Peyer's patch (tissue), 4 donors: ENCODE measurements at places on chromosomes 11 and 22.

- H3K36me3 ChIP-seq, result no peaks in the 10 kb centered on the region
- no peak overlapping the region for H3K27ac ChIP-seq
- H3K4me3 ChIP-seq, result no peak overlapping the region
- H3K4me1 ChIP-seq, result no peaks in the 10 kb centered on the region
Measured at GRCh38 chr22:19965771-19966709, 24.4 kb upstream of the TXNRD2 start.

DNA sequence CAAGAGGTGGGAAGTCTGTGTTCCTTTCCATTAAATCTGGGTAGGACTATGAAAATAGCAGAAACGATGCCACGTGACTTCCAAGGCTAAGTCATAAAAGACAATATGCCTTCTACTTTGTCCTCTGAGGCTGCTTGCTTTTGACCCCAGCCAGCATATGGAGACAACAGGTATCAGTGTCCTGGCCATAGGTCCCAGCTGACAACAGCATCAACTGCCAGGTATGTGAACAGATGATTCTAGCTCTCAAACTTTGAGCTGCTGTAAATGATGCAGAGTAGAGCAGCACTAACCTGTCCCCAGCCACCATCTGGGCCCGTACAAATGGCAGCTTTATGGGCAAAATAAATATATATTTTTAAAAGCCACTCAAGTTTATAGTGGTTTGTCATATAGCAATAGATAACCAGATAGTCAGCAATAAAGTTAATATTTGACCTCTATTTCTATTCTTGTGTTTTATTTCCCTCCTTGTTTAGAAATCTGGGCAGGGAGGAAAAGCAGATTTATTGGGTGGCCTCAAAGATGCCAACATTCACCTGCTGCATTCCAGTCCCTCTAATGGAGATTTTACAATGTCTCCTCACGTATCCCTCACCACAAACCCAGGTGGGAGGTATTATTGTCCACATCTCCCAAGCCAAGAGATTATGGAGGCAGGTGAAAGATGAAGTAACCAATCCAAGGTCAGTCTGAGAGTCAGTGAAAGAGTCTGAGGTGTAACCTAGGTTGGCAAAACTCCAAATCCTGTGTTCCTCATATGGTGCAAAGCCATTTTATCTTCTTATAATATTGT lies 209.6 kb upstream of the LARGE1 start:
- no peak overlapping the region for H3K4me3 ChIP-seq
- no peaks in the 10 kb centered on the region for H3K4me1 ChIP-seq
- H3K36me3 ChIP-seq, result no peaks in the 10 kb centered on the region
- peak overlapping the region; percentile 40 for H3K27ac ChIP-seq

DNA sequence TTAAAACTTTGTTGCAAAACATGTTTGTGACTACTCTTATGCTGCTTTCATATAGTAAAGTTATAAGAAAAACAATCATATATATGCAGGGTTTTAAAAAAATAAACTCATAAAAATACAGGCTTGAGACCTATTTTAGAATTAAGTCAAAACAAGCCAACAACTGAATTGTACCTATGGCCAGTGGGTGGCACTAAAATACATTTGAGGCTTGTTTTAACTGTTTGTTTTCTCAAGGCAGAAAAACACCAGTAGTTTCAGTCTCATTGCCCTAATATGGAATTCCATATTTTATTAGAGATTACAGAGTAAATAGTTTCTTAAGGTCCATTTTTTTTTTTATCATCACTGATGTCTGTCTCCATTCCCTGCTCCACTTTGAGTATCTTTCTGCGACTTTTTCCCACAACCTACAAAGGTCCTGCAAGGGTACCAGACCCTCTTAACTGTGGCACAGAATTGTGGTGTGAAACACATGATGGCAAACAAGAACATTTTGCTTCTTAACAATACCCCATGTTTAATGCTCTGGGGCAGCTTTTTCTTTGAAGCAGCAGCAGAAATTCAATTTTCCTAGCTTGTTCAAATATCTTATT lies 8.5 kb upstream of the CCDC89 start:
- no peak overlapping the region for H3K4me3 ChIP-seq
- no peaks in the 10 kb centered on the region for H3K27me3 ChIP-seq
- H3K36me3 ChIP-seq, result no peaks in the 10 kb centered on the region

DNA sequence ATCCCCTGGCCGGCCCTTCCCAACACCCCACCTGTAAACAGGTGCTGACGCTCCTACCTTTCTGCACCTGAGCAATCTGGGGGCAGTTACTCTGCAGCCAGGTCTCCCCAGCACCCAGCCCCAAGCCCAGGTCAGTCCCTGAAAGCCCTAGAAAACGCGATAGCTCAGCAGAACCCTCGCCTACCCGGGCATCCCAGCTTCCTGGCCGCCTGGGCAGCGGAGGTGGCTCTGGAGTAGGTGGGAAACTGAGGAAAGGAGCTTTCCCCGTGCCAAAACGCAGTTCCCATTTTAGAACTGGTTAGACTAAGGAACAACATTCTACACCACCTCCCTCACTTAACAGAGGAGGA lies 445 bp downstream of the SYTL2 start:
- H3K4me3 ChIP-seq, result peak overlapping the region; percentile 54
- DNase-seq, result peak; percentile 47
- H3K27me3 ChIP-seq, result no peaks in the 10 kb centered on the region
- no peaks in the 10 kb centered on the region for H3K4me1 ChIP-seq
- peak overlapping the region; percentile 67 for H3K27ac ChIP-seq
